RCC 7860 (cell line): ENCODE measurements at places on chromosomes 2 and 18.

DNA sequence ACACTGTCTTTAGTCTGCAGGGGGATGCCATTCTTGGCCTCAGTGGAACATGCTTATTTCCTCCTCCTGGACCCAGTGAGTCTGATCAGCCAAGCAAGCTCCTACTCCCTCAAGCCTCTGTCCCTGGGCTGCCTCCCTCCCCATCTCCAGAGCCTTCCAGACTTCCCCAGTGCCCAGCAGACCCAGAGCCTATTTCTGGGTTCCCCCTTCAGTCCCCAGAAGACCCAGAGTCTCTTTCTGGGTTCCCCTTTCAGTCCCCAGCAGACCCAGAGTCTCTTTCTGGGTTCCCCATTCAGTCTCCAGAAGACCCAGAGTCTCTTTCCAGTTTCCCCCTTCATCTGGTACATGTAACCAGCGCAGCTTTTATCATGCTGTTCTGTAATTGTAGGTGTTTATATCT, 17.0 kb upstream of the PKDCC start:
- no peak for DNase-seq

DNA sequence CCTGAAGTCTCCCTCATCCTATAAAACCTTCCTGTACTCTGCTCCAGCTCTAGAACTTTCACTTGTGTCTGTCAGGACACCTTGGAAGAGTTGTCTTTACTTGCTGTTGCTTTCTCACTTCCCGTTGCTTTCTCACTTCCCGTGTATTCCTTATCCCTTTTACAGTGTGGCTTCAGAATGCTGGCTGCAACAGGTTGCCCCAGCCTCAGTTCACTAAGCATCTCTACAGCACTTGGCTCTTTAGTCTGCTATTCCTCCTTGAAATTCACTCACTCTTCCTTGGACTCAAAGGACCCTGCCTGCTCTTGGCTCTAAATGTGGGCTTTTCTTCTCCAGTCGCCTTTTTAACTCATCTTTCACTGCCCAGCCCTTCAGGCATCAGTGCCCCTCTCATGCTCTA, 162.5 kb upstream of the ALPP start:
- no peak for DNase-seq

GRCh38 chr18:61531182-61531581, 198.0 kb downstream of the CDH20 start:
- no peak for DNase-seq

DNA sequence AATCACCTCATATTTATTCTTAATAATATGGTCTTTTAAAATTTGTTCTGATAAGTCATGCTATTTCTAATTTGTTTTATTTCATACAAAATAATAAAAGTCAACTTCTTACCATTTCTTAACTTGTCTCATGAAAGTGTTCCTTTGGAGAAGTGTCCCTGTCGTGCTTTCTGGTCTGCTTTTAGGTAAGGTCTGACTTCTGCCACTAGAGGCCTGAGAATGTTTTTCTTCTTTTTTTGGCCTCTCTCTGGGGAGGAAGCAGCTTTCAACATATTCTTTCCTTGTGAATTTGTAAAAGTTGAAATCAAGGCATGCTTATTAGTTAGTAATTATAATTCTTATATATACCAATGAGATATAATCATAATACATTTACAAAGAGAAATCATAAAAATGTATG, 39.4 kb downstream of the MAP2 start:
- no peak for DNase-seq

DNA sequence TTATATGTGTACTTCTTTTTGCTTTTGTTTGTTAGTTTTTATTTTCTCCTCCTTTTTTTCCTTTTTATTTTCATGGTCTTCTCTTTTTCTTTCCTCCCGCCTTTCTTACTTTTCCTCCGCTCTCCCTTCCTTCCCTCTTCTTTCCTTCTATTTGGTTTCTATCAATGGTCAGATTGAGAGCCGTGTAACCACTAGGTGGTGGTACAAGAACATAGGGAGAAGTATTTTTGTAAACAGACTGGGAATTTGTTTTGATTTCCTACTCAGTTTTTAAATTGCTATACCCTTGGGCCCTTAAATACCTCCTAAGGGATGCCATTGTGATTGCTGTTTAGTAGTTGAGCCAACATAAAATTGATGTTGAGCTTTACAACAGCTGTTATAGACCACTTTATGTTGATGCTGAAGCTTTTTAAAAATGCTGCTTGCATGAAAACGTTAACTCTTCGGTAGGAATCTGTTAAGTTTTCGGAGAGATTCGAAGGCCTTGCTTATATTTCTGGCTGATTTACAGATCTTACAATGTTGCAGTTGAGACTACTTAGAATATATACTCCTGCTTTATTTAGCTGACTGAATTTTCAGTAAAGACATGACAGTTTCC, 124.2 kb downstream of the UBE2E3 start:
- peak; percentile 32 for DNase-seq

DNA sequence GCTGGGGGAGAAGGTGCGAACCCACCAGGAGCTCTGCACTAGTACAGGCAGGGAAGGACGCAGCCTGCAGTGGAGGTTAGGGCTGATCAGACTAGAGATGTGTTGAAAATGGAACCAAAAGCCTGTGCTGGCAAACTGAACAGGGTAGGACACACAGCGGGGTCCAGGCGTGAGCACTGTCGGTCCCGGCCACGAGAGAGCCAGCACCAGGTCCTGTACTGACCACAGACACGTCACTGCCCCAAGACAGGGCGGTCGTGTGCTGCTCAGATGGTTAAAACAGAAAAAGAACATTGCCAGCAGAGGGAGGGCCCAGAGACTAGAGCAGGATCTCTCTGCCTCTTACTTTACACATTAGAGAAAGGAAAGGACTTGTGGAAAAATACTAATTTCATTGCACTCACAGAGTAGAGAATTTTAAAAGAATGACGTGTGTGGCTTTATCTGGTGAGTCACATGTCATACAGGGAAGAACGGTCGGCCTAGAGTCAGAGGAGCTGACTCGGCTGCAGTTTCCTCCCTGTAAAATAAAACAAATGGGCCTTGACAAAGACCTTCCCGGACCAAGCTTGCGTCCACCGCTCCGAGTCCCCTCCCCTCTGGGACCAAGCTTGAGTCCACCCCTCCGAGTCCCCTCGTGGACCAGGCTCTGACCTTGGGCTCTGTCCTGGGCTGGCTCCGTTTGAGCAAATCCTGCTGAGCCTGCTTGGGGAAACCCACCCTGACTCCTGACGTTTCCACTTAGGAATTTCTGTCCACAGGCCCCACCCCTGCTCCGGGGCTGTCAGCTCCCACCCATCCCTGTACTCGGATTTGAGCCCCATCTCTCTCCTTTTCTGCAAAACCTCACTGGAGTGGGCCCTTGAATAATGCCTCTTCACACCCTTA, 16.7 kb upstream of the ADI1 start:
- peak; percentile 94 for DNase-seq

- no peak for DNase-seq
These were observed 1466.0 kb upstream of the CELF4 start for GRCh38 chr18:39031647-39032046.

DNA sequence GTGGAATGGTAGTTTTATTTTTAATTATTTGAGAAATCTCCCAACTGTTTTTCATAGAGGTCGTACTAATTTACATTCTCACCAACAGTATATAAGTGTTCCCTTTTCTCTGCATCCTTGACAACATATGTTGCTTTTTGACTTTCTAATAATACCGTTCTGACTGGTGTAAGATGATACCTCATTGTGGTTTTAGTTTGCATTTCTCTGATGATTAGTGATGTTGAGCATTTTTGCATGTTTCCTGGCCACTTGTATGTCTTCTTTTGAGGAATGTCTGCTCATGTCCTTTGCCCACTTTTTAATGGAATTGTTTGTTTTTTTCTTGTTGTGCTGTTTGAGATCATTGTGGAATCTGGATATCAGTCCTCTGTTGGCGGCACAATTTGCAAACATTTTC, 242.5 kb downstream of the ZNF521 start:
- no peak for DNase-seq

DNA sequence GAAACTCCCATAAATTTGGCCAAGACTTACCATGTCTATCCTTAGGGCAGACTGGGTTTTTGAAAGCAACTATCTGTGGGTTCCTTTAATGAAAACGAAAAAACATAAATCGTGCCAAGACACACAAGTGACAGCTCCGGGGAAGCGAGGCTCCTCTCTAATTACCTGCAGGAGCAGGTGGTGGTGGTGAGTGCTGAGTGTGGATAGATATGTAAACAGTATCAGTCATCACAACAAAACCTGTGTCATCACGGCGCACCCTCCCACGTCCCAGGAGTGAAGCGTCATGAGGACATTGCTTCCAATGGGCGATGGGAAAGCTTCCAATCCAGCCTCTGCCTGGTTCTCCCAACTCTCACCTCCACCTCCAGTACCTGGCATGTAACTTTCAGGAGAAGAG, 31.3 kb downstream of the ACKR3 start:
- no peak for DNase-seq

GRCh38 chr2:6957910-6958615, 40.9 kb downstream of the RNF144A start:
- DNase-seq, result no peak

DNA sequence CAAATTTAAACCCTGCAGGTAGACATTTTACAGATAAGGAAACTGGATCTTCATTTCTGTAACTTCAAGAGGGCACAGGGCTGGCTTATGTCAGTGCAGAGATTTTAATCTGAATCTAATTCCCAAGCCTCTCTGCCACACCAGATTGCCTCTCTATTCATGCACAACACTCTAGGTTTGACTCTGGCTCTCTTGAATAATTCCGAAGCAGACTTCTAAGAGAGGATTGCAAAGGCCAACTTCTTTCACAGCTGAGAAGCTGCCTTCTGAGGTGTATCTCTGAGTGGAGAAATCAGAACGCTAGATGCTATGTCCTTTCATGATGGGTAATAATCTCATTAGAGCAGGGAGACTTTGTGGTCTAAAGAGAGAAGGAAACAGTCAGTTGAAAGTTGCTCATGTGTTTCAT, 20.1 kb upstream of the MGAT5 start:
- no peak for DNase-seq

- no peak for DNase-seq
These were observed 109.2 kb downstream of the CCDC85A start for GRCh38 chr2:56292951-56293350.

DNA sequence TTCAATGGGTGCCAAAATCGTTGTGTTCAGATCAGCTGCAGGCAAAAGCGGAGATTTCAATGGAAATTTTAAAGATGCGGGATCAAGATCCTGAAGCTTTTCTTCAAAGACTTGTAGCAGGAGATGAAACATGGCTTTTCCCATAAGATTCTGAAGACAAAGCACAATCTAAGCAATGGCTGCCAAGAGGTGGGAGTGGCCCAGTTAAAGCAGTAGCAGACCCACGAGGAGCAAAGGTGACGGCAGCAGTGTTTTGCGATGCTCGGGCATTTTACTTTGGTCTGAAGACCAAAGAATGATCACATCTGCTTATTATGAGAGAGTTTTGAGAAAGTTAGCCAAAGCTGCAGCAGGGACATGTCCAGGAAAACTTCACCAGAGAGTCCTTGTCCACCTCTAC, 222.9 kb downstream of the DSC3 start:
- DNase-seq, result no peak

DNA sequence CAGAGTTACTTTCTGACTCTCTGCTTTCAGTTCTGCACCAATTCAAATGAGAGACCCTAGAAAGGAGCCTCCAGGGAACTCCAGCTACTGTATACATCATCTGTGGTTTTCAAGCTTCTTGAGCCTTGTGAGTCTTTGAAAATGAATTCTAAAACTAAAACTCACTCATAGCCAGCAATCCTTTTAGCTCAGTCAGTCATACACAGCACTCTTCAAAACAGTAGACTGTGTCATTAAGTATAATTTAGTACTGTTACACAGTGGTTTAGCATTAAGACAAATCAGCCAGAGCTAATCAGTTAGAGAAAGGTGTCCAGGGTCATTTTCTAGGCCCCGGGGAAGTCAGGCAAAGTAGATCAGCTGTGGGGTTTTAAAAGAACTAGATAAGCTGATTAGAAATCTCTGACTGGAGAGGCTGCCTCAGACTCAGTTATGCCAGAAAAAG, 322.1 kb upstream of the THUMPD2 start:
- DNase-seq, result peak; percentile 43

DNA sequence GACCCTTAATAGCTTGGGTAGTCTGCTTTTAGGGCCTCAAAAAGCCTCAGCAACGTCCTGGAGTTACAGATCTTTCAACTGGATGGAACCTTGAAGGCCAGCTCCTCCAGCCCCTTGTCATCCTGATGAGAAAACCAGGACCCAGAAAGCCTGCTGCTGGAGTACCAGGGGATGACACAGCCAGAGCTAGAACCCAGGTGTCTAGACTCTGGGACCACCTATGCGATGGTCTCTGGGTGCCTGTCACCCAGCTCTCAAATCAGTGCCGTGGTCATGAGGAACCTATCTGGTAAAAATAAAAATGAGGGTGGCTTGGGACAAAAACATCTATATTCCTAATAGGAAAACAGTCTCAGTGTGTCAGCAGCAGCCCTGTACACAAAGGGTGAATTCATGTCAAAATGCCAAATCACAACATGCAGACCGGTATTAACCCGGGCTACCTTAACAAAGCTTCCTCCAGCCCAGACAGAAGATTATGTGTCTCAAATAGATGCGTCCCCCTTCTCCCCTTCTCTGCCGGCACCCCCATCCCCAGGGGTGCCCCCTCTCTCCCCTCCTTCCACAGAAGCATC, 28.5 kb downstream of the SMAD7 start:
- DNase-seq, result no peak

DNA sequence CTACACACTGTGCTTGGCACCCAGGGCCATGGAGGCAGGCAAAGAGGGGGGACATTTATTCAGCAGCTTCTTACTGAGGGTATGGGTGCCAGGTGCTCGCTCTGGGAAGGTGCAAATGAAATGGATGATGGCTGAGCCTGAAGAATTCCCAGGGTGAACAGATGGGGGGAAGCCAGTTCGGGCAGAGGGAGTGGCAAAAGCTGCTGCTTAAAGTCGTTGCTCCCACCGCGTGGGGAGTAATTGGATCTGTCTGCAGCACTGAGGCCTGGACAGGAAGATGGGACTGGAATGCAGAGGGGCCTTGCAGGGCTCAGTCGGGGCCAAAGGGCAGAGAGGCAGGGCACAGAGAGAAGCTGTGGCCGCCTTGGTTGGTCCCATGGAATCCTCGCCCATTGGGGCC, 51.2 kb downstream of the NEDD4L start:
- no peak for DNase-seq

GRCh38 chr2:69456154-69456553, 18.9 kb upstream of the NFU1 start:
- DNase-seq, result no peak

DNA sequence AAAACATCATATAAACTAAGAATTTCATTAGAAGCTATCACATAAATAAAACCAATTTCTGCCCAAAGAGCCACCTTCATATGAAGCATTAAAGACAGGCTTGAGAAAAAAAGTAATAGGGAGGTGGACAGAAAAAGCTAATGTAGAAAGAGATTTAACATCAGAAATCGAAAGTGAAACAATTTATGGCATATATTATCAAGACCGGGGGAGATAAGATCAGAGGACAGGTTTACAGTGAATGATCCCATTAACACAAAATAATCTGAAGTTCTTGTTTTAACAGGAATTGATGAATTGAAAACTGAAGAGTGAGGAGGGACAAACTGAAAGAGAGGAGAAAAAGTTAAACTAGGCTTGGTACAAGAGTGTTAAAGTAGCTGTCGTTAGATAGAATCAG, 786.3 kb upstream of the FSHR start:
- DNase-seq, result no peak

- no peak for DNase-seq
These were observed 4.7 kb downstream of the CYTIP start for GRCh38 chr2:157438863-157439823.
